ENCODE measurements at places on chromosomes 13 and 19.

DNA sequence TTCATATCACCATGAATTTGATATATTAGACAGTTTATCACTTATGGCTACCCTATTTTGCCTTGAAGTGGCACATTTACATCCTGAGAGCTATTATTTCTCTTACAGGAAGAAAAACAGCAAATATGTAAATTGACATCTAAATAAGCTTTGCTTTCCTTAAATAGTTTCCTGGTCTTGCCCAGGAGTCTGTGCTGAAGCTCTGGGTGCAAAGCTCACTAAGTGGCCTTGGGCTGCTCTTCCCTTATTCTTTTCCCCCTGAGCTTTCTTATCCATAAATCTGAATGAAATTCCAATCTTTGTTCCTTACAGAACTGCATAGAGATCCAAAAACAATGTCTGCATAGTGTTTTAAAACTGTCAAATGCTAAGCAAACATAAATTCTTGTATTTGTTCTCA is 56.3 kb downstream of the TNFSF13B start:
- no peak for DNase-seq

DNA sequence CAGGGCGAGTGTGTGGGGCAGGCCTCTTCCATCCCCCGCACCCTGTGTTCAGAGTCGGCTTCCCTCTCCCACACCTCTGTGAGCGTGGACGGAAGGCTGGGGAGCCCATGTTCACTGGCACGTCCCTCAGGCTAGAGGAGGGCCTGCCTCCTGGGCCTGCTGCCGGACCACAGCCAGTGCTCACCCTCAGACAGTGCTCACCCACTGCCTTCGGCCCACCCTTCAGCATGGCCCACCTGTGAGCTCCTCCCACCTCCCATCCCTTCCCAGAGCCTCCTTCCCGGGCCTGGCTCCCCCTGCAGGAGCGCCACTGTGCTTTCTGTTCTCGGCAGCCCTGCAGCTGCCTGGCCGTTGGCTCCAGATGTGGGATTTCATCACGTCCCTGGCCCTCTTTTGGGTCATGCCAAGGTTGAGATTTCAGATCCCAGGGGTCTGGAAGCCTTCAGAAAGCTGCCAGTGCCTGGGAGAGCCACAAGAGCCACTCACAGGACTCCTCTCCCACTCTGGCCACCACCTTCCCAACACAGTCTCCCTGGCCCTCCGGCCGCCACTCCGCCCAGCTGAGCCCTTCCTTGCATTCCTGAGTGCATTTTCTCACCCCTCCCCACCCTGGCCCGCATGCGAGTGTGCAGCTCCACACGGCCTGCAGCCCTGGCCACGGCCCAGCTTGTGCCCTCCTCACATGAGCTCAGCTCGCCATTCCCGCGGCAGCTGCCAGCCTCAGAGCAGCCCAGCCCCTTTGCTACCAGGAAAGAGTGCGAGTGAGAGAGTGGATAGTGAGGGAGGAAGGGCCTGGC is 25.3 kb downstream of the CAPN12 start:
- DNase-seq = no peak

- no peak for DNase-seq
Observed at GRCh38 chr13:73664851-73665250, 469.4 kb downstream of the KLF12 start.

DNA sequence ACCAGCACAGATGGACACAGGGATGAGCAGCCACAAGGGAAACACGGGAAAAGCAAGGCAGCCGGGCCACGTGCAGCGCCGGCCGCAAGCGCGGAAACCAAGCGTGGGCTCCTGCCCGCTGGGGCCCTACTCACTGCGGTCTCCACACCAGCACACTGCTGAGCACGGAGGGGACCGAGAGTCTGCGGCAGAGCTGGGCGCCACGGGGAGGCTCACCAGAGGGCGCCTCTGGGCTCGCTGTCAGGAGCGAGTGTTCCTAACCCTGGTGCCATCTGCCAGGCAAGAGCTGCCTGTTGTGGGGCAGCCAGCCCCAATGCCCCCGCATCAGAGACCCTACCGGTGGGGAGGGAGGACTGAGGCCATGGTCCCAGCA is 26.5 kb downstream of the MPND start:
- peak; percentile 74 for DNase-seq
